HFFc6 (cell line): ENCODE measurements at places on chromosomes 16 and 17.

GRCh38 chr17:79818026-79818758 lies 21.0 kb downstream of the CBX4 start:
- no peak for DNase-seq

DNA sequence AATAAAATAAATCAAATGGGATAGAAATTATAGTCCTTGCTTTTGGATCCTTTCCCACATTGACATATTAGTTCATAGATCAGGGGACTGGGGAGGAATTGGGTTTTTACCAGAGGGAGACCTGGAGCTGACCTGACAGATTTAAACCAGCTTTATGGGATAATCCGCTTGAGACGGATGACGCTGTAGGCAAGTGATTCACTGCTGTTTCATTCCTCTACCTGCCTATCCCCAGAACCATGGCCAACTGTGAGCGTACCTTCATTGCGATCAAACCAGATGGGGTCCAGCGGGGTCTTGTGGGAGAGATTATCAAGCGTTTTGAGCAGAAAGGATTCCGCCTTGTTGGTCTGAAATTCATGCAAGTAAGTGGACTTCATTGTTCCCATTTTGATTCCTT lies 2.1 kb downstream of the NME1 start:
- no peak for DNase-seq

- DNase-seq = peak; percentile 45
Measured at GRCh38 chr16:85461022-85461813, 151.9 kb upstream of the GSE1 start.

- DNase-seq = no peak
Measured at GRCh38 chr16:2317231-2318020, 23.1 kb downstream of the ABCA3 start.

DNA sequence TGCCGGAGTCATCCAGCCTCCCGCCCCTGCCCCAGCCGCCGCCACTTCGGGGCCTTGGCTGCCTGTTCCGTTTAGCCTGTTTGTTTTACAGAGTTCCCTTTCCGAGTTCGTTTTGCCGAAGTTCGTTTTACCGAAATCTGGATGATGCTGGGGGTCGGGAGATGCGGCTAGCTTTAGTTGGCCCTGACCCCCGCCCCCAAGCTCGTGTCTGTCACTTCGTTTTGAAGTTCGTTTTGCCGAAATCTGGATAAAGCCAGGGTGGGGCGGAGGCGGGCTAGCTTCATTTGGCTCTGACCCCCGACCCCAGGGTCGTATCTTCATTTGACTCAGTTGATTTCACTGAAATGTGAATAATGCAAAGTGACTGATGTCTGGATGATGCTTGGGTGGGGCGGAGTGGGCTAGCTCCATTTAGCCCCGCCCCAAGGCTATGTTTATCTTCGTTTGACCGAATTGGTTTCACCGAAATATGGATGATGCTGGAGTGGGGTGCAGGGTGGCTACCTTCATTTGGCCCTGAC lies 591 bp downstream of the PSMD7 start:
- no peak for DNase-seq

GRCh38 chr16:50279504-50279865 lies 13.1 kb downstream of the ADCY7 start:
- DNase-seq = no peak

GRCh38 chr16:78706637-78707036 lies 607.2 kb downstream of the WWOX start:
- no peak for DNase-seq

- DNase-seq = no peak
Measured at GRCh38 chr17:80105762-80106161, 4.4 kb downstream of the GAA start.

DNA sequence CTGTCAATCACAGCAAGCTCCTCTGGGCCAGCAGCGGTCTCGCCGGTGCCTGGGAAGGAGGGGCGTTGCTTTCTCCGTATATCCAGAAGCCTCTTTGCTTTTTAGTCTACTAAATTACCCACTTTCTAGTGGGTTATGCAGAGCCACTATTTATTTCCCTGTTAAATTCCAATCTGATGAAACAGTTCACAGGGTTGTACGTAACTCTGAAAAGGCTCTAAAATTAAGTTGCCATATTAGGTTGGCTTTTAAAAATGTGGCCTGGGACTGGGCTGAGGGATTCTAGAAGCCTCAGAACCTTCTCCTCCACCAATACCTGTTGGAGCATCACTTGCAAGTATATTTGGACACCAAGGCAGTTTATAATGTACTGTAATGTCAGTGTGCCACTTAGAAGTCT lies 27.2 kb downstream of the MARCHF10 start:
- peak; percentile 13 for DNase-seq

DNA sequence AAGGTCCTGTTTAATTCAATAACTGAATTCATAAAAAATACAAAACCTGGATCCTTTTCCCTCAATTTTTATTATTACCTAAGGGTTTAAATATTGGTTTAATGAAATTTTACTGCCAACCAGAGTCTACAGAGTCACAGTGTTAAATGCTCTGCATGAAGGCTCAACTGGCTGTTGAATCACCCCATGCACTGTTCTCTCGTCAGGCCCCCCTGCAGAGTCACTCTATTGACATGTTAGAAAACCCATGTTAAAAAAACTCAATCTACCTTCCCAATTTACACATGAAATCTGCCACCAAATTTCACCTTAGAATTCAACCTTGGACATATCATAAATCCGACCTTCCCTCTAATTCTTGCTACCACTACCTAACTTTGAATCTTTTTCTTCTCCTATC lies 43.3 kb upstream of the ULK2 start:
- no peak for DNase-seq

DNA sequence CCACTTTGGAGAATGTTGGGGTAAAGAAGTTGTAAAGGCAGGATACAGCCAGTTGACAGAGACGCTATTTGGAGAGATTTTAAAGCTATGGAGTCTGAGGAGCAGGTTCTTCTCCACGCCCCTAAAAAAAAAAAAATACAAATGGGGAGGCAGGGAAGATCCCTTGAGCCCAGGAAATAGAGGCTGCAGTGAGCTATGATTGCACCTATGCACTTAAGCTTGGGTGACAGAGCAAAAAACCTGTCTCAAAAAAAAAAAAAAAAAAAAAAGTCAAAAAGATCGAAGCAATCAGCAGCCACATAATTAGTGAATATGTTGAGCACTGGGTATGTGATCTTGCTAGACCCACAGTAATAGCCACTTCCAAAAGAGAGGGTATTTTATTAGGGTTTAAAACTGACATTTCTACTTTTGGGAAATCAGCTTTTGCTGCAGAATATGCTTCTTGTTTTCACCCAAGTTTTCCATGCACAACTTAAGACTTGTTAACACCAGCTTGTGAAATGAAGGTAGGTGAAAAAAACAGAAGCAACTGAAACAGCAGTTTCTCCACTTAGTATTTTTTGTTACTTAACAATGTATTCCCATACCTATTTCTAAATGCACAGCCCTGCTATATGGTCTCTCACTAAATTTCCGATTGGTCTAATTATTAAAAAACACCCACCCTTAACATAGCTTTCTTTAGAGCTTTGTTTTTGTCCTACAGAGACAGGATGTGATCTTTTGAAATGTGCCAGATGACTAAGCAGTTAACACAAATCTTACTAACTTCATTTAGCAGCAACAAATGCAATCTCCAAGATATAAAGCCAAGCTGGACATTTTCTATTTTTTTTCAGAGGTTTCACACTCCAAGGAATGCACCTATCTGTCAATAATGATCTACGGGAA lies 2.5 kb upstream of the ARL6IP1 start:
- no peak for DNase-seq

- no peak for DNase-seq
Measured at GRCh38 chr17:63967953-63968352, 4.8 kb downstream of the SCN4A start.

GRCh38 chr17:57486882-57487301 lies 230.6 kb downstream of the MSI2 start:
- DNase-seq = no peak

DNA sequence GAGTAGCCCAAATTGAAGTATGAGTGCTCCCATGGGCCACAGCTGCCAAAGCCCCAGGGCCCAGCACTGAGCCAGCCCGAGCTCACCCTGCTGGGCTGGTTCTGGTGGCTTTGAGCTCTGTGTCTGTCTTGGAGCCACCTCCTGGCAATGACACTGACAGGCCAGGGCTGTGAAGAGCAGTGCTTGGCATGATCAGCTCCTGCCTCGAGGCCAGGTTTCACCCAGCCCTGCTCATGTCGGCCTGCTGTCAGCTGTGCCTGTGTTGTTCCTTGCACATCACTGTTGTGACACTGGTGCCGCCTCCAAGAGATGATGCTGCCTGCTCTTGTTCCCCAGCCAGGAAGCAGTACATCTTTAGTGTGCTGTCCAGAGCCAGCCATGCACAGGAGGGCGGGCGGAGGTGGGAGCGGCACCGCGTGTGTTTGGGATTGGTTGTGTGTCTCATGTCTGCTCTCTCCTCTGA lies 26.0 kb downstream of the PLD6 start:
- DNase-seq = no peak

GRCh38 chr17:46026166-46027047 lies 27.4 kb downstream of the STH start:
- no peak for DNase-seq

DNA sequence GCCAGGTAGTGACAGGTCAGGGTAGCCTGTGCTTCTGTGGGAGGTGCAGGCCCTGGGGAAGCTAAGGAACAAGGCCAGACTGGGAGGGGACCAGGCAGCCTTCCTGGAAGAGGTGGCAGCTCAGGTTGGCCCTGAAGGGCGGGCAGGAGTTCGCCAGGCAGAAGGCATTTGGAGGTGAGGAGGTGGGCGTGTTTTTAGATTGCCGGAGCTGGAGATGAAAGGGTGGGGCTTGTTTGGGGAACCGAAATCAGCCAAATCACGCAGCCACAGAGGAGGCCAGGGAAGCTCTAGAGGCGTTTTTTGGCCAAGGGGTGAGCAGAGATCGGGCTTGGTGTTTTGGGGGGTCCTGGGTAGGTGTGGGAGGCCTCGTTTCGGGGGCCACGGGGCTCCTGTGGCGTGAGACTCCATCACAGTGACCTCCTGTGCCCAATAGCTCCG lies 7.6 kb downstream of the ADCY7 start:
- DNase-seq = no peak

- DNase-seq = no peak
Measured at GRCh38 chr17:44880062-44880461, 19.2 kb downstream of the EFTUD2 start.

DNA sequence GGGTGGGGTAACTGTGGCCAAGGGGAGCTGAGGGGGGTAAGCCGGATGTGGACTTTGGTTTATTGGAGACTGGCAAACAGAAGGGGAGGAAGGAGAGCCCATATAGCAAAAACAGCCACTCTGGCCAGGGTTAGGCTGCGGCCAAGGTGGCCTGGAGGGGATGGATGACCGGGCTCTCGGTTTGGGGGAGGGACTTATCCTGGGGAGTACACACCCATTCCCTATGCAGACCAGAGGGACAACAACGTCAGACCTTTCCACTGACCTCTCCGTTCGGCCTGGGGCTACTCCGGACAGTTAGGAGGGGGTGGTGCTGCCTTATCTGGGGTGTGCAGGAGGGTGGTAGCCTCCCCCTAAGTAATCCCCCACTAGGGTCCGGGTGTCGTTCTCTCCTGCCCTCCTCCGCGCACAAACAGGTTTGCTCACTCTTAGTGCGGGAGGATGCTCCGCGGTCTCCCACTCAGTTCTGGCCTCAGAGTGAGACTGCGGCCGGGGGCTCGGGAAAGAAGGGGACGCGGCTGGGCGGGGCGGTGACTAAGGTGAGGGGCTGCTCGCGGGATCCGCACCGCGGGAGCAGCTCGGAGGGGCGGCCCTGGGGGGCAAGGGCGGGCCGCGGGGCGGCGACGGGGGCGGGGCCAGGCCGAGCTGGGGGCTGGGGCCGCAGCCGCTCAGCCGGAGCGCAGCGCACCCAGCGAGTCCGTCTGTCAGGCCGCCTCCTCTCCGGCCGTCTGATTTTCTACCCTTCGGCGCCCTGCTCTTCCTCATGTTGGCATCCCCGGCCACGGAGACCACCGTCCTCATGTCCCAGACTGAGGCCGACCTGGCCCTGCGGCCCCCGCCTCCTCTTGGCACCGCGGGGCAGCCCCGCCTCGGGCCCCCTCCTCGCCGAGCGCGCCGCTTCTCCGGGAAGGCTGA lies at the start of gene WNK4:
Gene WNK4, plus strand, starts transcription at position 675 of the 915 bp plus-strand sequence. Its CDS starts 89 bp downstream, at position 764.
- peak; percentile 50 for DNase-seq

GRCh38 chr16:11402745-11403533 lies 57.7 kb downstream of the RMI2 start:
- no peak for DNase-seq

- DNase-seq = no peak
Measured at GRCh38 chr17:45226576-45226975, 4.9 kb downstream of the FMNL1 start.

GRCh38 chr16:17403859-17404545 lies 66.8 kb downstream of the XYLT1 start:
- DNase-seq = no peak

DNA sequence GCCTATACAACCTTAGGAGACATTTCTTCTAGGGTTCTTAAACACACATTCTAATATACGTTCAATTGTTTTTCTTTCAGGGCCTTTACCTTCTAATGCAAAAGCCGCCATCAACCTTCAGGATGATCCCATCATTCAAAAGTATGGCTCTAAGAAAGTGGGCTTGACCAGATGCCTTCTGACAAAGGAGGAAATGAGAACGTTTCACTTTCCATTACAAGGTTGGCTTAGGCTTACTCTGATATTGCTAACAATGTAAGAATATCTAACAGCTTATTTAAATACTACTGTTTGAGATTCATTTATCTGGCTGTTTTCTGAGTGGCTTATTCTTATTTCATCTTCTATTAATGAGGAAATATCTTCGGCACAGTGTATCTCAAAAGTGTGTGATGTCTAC lies 15.4 kb downstream of the REXO5 start:
- no peak for DNase-seq

- peak; percentile 16 for DNase-seq
Measured at GRCh38 chr17:17959520-17960361, 12.5 kb downstream of the TOM1L2 start.

DNA sequence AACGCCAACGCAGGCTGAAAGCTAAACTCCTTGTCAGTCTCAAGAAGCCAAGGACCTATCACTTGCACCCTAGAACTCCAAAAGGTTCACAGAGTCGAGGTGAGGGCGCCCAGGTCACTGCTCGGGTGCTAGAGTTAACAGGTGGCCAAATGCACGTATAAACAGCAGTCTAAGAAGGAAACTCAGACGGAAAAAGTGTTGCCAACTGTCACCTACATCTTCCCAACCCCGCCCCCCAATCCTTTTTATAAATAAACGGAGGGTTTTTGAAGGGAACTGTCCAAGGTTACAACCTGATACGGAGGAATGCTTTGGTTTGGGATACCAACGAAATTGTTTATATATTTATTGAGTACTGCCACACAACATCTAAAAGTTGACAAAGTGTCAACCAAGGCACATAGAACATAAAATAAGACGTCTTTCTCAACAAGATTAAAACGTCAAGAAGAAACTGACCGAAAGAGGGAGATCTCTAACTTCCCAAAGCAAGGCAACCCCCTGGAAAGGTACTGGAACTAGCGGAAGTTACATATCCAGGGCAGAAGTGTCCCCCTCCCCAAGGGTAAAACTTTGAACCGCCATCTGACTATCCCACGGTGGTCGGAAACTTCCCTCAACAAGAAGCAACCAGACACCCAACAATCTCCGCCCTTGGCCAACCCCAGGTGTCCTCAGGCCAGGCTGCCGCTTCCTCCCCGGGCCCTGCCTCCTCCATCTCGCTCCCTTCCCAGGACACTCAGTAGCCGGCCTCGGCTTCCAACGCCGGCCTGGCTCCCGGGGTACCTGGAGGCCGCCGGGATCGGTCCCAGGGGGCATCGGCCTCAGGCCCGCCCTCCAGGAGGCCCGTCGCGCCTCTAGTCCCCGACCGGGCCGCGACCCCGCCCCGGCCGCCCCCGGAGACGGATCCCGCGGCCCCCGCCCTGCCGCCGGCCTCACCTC lies 982 bp downstream of the SPAG9 start:
- DNase-seq = peak; percentile 10

- no peak for DNase-seq
Measured at GRCh38 chr17:65455972-65456343, 105.5 kb downstream of the AXIN2 start.

- DNase-seq = no peak
Measured at GRCh38 chr17:33007186-33007585, 15.5 kb downstream of the SPACA3 start.
